ENCODE measurements at places on chromosomes 6 and 20.

DNA sequence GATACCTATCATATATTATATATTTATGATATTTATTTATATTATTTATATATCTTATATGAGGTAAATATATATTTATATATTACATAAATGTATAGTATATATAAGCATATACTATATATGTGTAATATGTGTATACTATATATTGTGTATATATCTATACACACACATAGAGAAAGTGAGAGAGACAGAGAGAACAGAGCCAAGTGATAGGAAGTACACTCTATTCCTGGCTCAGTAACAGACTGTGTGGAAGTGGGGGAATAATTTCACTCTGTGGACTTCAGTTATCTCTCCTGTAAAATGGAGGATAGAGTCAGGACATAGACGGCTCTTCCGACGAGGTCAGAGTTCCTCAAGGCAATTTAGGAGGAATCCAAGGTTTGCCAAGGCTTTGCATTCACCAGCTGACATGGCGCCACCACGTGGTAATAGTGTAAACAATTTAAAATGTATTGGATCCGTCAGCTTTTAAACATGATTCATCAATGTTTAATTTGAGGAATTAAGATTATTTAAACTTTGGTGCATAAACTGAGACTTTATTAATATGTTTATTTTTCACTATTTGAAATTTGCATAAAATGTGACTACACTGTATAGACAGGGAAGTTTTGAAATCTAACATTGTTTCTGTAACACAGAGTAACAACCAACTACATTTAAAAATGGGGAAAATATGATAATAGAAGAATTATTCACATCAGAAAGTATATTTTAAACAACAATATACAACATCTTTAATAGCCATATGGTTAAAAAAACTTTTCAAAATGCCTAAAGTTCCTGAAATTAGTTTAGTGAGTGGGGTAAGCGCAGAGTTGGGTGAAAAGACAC is 75.4 kb upstream of the TMEM244 start:
- peak; percentile 46 for DNase-seq

DNA sequence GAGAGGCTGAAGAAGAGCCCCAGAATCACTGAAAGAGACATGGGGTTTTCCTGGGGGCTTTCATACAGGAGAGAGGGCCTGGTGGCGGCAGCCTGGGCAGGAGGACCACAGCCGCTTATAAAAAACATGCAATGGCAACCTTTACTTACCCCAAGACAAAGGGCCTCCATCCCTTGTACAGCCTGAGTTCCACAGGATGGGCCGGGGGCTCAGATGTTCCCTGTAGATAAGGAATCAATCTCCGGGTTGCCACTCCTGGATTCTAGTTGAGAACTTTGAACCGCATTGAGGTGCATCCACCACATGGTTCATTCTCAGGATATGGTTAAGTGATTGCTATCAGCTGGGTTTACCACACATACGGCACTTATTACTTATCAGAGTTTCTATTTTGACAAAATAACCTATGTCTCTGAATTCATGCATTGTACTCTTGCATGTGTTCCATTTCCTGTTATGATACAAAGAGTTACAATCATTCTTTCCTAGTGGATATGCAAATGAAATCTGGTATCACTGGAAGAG is 677.6 kb downstream of the KIF16B start:
- DNase-seq: no peak

DNA sequence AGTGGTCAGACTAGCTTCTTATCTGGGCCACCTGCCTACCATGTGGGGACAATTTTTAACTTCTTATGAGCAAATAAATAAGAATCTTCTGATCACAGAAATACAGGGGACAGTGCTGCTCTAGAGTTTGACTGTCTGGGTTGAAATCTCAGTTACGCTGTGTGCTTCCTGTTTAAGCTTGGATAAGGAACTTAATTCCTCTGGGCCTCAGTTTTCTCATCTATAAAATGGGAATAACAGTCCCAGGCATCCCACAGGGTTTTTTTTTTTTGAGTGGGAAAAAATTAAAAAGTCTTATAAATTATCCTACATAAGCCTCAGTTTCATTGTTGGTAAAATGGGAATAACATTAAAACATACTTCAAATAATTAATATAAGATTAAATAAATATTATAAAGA is 340.9 kb downstream of the ESR1 start:
- no peak for DNase-seq

- DNase-seq: no peak
Observed at GRCh38 chr6:75993236-75994162, 79.0 kb downstream of the IMPG1 start.

GRCh38 chr20:1652960-1653359 is 4.6 kb downstream of the SIRPG start:
- no peak for DNase-seq
